ENCODE measurements at places on chromosomes 6 and 20.

DNA sequence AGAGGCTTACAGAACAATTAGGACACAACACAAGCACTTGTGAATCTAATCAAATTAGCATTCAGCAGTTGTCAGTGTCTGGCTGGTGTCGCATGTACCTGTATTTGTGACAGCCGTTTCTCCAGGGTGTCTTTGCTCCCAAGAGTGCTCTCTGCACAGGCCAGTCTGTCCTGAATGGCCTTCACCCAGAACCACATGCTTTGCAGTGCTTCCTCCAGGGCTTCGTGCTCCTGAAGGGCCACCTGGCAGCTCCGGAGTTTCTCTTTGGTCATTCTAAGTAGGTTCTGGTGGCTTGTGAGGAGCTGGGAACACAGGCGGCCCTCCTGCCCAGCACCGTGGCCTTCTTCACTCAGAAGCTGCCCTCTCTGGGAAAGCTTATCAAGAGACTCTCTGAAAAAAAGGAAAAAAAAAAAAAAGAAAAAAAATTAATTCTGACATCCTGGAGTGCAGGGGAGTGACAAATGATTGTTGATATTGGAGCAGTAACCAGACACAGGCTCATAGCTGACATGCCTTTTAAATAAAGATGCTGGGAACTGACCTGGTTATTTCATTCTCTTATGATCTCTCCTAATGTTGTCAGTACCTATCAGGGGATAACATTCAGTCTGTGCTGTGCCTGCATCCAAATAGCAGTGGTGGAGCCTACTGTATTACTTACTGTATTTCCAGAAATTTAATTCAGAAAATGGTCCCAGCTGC is 245.8 kb downstream of the SYNE1 start:
- no peak for DNase-seq

DNA sequence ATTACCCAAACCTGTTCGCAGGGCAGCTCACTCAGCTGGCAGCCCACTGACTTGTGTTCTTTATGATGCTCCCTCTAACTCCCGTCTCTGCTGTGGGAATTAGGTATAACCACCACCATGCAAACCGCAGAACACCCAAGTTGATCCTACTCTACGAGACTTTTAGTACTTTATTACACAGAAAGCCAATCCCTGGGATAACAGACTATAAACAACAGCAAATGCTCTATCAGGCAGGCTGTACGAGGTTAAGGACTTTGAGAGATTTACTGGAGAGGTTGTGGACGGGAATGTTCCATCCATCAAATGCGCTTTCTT is 241.1 kb downstream of the FOXC1 start:
- no peak for DNase-seq

DNA sequence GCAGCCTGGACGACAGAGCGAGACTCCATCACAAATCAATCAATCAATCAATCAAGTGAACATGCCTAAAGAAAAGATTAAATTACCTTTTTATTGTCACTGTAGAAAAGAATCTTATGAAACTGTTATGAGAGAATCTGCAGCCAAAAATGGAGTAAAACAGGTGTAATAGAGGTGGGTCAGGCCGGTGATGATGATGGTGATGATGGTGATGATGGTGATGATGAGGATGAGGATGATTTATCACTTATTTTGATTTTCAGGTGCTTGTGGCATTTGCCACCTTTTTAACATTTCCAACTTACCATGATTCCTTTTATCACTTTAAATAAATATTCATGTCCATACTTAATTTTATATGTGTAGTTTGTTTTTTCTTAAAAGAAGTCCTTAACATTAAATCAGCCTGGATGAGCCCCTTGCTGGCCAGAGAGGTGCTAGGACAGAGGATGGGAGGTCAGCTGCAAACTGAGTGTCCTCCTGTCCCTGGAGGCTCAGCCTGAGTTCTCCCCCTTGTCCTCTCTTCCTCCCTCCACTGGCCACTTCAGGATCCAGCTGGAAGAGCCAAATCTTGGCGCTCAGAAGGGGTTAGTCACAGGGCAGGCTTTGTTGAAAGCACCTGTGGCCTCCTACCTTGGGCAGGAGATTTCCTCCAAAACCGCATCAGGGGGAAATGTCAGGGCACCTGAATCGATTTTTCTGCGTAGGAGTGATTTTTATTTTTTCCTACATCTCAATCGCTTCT is 32.6 kb downstream of the SLC2A10 start:
- DNase-seq: no peak

DNA sequence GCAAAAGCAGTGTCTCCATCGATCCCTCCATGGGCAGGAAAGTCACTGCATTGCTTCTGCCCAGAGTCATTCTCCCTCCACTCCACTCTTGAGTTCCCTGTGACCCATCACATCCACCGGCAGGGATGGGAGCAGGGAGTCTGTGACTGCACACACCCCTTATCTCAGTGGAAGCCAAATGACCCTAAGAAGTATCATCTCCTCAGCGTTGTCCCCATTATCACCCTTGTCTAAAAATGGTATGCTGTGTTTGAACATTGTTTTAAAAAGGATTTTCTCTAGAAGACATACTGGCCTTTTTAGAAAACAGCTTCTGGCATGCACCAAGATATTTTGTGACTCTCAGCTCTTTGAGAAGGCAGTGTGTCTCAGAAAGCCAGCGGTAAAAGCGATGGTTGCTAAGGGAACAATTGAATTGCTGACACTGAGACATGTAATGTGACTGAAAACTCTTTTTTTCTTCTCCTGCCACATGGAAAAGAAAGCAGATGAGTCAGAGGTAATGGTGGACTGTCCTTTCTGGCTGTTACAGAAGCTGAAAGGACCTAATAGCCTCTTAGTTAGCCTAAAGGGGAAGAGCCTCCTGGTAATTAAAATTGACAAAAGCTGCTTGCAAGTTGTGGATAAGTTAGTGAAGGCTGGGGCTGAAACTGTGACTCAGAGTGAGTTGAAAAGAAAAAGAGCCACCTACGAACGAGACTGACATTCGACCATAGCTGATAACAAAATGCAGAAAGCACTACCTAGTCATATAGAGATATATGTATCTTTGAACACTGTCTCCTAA is 120.5 kb downstream of the MAP3K7 start:
- no peak for DNase-seq

- DNase-seq: peak; percentile 16
These were observed 21.4 kb upstream of the TRAM2 start for GRCh38 chr6:52598123-52598823.

All from caudate nucleus (tissue), 63 donors.